ENCODE measurements at places on chromosomes 1 and 21.
A peak's percentile ranks its signal among the peaks of the same experiment; 100 is the strongest.

DNA sequence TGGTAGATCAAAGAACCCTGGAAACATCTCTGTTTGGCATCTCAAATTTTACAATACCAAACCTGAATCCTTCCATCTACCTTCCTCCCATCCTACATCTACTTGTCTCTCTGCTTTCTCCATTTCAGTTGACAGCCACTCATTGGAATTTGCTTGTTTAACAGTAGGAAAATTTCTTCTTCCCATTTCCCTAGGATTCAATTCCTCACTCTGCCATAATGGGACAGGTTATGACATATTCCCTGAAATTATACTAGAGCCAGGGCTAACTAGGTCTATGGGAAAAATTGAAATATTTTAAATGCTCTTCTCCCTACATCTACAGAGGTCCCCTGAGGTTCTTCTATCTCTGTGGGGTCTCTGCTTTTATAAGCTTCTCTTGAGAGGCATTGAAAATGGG is 257.7 kb downstream of the KCNH1 start:
- no peak for DNase-seq

DNA sequence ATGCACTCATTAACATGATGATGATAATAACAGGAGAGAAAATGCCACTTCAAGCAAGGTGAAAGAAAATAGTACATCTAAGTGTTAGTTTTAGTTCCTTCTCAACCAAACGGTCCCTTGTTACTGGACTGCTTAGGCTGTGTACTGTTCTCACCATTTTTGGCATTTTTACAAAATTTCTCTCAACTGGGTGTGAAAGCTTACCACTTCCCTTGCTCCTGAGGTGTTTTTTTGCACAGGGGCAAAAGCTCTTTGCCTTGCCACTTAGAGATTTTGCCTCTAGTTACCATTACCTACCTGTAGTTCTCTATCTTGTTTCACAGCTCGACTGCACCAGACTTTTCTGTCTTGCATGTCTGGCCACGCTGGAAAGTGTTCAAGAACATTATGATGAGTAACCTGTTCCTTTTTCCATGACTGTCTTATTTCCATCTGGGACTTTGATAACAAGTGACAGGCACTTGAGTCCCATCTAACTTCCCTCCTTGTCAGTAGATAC is 10.7 kb downstream of the NEK7 start:
- no peak for DNase-seq

- no peak for DNase-seq
Measured at GRCh38 chr1:163922743-163923201, 601.0 kb downstream of the NUF2 start.

- no peak for DNase-seq
Measured at GRCh38 chr21:45250914-45251634, 36.6 kb downstream of the POFUT2 start.

GRCh38 chr21:44455524-44456213 is 359 bp downstream of the LRRC3 start:
- peak; percentile 14 for DNase-seq

GRCh38 chr1:186740324-186740723 is 60.1 kb upstream of the PTGS2 start:
- no peak for DNase-seq

DNA sequence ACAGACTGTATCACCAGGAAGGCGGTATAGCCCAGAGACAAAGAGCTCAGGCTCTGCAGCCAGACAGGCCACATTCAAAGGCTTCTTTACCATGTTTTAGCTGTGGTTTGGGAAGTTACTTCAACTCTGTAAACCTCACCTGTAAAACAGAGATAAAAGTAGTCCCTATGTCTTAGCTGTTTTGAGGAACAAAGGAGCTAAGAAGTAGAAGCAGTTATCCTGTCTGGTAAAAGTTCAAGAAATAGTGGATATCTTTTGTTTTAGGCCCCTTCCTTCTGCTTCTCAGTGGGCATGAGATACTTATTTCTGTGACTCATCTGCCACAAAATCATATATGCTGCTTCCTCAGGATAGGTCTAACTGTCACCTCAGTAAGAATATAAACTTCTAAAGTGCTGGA is 6.5 kb downstream of the CD34 start:
- no peak for DNase-seq

GRCh38 chr1:245409341-245410195 is 254.8 kb downstream of the KIF26B start:
- no peak for DNase-seq

GRCh38 chr1:235820061-235820460 is 46.6 kb downstream of the LYST start:
- no peak for DNase-seq

GRCh38 chr1:36864823-36865601 is 169.3 kb downstream of the GRIK3 start:
- no peak for DNase-seq

- DNase-seq, result no peak
Measured at GRCh38 chr1:156180471-156180870, 13.4 kb upstream of the SLC25A44 start.

GRCh38 chr1:182625024-182625423 is 20.8 kb upstream of the RGS16 start:
- DNase-seq, result no peak

- DNase-seq, result no peak
Measured at GRCh38 chr1:177333936-177334595, 163.3 kb downstream of the BRINP2 start.

DNA sequence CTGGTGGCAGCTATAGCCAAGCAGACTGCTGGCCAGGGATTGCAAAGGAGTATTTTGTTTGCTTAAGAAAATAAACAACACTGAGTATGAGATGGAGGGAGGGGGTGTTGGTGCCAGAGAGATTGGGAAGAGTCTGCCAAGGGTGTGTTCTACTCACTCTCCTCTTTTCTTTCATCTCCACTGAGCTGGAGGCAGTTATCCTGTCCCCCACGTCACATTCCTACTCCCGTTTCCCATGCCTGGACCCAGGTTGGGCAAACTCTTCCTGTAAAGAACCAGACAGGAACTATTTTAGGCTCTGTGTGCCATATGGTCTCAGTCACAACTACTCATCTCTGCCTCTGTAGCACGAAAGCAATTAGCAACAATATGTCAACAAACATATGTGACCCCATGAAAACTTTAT is 1.4 kb upstream of the IL24 start:
- no peak for DNase-seq

DNA sequence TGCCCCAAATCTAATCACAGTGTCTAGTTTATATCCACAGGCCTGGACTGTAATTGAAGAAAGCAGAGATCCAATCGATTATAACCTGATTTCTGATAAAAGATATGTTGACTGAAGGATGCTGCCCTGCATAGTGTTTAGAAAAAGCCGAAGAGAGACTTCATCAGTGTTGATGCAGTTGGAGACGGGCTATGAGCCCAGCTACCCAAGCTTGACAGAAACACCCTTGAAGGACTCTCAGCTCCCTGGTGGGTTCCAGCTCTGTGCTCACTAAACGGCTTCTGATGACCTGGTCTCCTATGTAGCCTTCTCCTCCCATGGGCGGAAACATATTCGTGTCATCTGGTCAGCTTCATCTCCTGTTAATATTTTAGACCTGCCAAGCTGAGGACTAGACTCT is 10.2 kb downstream of the FAM89A start:
- DNase-seq, result no peak

GRCh38 chr1:147270721-147271120 is 28.2 kb downstream of the CHD1L start:
- DNase-seq, result no peak

DNA sequence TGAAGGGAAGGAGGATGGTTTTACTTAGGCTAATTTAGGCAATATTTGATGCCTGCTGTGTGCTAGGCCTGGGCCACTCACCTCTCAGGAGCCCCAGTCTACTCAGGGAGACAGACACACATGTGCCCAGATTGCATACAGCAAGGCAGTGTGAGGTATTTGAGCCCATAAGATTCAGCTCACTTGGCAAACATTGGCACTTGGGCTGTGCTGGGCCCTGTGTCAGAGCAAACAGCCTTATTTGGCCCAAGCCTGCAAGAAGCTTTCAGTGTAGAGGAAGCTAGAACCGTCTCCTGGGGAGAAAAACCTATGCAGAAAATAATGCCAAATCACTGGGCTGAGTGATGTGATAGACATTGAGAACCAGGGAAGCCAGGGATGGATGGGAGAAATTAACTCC is 3.9 kb upstream of the SYNC start:
- DNase-seq, result no peak

GRCh38 chr1:232697187-232697822 is 67.4 kb upstream of the SIPA1L2 start:
- no peak for DNase-seq

- DNase-seq, result no peak
Measured at GRCh38 chr21:36792505-36792967, 93.6 kb downstream of the SIM2 start.

DNA sequence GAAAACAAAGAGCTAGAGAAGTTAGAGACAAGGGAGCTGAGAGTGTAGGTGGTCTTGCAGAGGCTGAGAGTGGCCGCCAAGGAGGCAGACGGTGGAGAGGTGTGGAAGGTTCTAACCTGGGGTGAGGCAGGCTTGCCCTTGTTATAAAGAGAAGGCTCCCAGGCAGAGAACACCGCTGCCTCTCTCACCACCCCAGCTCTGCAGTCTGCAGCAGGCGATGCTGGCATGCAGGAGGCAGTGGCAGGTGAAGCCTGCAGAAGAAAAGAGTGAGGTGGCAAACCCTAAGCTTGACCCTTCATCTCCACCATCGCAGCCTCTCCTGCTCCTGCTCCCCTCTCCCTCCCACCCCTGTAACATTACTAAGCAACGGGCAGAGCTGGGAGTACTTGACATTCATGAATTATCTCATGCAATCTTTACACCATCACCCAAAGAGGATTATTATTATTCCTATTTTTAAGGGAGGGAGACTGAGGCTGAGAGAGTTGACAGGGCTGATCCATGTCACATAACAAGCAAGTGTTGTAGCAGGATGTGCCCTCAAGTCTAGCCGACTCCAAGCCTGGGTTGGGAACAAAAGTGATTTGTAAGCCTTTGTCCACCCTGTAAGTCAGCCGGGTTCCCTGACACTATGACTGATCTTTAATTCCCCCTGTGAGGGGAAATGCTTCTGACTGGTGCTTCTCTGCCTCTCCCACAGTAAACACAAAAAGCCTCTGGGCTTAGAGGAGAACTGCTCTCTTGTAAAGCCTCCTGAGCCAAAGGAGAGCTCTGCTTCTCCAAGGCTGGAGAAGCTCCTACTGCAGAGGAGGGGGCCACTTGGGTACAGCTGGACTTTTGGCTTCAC is 36.1 kb downstream of the KANK4 start:
- DNase-seq, result no peak

DNA sequence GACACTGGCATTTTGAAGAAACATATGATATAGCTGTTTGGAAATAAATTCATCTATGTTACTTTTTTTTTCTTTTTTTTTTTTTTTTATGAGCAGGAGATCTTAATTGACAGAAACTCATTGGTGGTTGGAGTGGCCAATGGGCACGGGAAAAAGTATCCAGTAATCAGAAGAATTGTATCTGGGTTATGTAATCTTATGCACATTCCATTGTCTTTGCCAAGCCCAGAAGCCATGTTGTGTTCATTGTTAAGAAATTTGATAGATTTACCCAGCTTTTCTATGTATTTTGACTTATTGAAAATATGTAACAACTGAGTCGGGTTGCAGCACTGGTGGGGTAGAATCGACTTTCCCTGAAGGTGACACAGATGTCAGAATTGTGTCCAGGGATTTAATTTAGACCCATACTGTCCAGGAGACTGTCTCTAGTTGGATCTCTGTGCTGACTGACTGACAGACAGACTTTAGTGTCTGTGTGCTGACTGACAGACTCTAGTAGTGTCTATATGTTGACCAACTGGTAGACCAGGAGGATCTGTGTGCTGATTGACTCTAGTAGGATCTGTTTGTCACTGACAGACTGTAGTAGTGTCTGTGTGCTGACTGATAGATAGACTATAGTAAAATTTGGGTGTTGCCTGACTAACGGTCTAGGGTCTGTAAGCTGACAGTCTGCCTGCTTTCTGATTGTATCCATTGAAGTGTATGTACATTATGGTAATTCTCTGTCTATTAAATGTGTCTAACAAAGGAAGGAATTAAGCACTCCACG is 12.3 kb upstream of the C4BPB start:
- no peak for DNase-seq

DNA sequence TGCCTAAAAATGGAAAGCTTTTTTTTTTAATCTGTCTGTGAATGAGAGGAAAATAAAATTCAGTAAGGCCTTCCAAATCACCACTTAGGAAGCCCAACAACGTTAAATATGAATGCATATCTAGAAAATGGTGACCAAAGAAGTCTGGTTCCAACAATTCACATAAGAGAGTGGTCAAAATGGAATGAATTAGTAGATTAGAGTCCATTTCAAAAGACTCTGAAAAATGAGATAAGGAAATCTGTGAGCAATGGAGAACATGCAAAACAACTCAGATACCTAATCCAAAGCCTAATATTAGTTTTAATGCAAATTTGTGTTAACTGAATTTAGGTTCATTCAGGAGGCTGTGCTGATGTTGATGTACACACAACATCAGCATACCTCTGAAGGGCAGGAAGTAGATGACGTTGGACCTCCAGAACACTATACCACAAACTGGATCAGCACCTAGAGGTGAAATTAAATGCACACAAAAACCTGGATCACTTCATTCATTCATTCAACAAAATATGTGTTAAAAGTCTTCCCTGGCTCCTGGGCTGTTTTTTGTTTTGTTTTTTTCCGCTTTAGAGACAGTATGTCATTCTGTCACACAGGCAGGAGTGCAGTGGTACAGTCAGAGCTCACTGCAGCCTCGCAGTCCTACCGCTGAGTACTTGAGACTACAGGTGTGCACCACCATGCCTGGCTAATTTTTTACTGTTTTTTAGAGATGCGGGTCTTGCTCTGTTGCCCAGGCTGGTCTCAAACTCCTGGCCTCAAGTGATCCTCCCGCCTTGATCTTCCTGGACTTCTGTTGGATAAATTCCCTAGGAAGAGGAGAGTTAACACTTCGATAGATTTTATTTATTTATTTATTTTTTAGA is 4.9 kb upstream of the BRWD1 start:
- no peak for DNase-seq

- no peak for DNase-seq
Measured at GRCh38 chr1:157073944-157074685, 25.5 kb downstream of the ETV3L start.

DNA sequence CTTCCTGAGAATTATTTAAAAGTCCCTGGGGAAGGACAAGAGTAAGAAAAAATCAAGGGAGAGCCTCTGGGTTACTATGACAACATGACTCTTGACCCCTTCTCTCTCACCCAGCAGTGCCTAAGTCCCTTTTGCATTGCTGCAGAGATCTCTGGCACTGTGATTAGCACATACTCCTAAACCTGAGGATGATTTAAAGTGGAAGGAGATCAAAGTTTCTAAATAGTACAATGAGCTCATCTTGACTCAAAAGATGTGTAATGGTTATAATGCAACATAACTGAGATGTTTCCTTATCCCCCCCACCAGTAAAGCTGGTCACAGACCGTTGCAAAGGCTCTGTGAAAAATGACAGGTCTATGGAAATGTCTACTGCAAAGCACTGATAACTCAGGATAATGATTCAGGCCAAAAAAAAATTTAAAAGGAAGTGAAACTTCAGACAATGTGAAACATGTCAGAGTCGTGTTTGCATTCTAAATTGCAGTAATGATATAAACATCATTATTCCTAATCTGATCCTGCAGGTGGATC is 519.2 kb downstream of the KIF26B start:
- no peak for DNase-seq
